ENCODE measurements at places on chromosomes 2 and 18.
A peak's percentile ranks its signal among the peaks of the same experiment; 100 is the strongest.

- DNase-seq, result no peak
Measured at GRCh38 chr2:20592106-20593071, 58.5 kb downstream of the HS1BP3 start.

GRCh38 chr2:240060977-240061591 is 7.8 kb upstream of the OR6B3 start:
- peak; percentile 34 for DNase-seq

- no peak for DNase-seq
Measured at GRCh38 chr2:185255566-185255965, 483.0 kb upstream of the FSIP2 start.

GRCh38 chr2:15892151-15892880 is 48.0 kb upstream of the MYCN start:
- no peak for DNase-seq

DNA sequence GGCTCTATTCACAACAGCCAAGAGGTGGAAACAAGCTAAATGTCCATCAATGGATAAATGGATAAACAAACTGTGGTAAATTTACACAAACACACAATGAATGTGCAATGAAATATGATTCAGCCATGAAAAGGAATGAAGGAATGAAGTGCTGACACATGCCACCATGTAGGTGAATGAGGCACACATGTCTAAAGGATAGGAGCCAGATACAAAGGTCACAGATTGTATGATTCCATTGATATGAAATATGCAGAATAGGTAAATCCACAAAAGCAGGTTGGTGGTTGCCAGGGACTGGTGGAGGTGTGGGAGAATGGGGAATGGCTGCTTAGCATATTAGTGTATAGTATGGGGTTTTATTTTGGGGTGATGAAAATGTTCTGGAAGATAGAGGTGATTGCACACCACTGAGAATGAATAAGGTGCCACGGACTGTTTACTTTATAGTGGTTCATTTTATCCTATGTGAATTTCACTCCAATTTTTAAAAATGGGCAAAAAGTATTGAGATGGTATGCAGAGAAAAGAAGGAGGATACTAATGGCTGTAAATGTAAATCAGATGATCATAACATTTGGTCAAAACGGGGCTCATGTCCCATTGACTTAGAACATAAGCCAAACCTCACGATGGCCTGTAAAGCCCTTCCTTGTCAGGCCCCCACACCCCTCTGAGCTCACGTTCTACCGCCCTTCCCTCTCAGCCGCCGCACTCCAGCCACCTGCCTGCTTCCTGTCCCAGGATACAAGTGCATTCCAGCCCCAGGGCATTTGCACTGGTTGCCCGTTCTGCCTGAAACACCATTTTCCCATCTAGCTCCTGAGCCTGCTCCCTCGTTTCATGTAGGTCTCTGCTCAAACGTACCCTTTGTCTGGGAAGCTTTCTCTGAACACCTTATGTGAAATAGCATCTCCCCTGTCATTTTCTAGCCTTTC is 165.5 kb downstream of the DDX1 start:
- no peak for DNase-seq

DNA sequence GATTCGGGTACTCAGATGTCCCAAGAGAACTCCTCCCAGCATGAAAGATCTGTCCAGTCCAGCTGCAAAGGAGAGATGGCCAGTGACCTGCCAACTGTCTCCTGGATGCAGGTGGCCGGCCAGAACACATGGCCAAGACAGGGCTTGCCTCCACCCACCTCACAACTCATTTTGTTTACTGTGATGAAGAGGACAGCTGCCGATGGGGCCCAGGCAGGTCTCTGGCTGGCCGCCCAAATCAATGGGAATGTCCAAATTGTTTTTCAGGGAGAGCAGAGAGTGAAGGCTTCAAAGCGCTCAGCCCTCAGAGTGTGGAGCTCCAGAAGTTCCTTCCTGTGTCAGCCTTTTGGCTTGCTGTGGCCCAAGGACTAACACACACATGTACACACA is 41.9 kb downstream of the FOSL2 start:
- peak; percentile 1 for DNase-seq

DNA sequence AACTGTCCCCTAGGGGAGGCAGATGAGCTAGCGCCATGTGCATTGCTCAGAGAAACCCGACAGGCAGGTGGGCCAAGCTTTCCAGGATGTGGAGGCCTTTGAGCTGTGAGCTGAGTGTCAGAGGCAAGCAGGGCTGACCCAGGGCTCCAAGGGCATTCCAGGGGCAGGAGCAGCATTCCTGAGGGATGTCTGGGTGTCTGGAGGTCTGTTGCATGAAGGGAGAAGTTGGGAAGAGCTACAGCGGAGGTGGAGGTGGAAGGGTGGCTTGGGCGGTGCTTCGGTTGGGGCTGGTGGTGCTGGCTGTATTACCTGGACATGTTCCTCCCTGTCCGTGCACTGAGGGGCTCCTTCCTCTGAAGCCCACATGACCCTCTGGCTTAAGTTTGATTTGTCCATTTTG is 102.8 kb downstream of the RNF144A start:
- DNase-seq, result no peak

DNA sequence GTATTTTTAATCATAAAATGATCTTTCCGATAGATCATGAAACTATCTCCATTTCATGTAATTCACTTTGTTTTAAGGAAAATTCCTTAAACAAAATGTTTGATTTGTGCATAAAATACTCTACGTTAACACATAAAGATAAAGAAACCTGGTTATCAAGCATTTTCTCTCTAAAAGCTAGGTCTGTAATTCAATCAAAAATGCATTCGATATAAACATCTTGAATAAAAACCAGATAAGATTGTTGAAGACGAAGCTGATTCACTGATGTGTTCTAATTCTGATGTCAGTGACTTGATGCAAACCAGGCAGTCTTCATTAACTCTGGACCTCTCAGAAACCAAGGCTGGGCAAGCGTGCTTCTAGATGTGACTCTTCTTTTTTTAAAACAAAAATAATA is 245.2 kb downstream of the CTNNA2 start:
- DNase-seq, result no peak

DNA sequence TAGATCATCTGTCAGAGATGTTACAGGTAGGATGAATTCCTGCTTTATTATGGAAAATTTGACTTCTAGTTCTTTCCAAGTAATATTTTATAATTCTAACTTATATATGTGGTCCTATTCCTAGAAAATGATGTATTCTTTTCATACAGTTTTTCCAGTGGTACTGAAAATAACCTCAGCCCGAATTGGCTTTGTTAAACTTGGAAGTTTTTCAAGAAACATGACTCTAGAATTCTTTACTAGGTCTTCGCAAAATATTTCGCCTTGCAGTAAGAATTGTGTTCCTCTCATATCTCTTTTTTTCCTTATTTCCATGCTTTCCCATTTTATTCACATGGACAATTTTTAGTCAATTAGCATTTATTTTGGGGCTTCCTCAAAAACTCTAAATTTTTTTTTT is 60.5 kb downstream of the BMPR2 start:
- DNase-seq, result no peak

GRCh38 chr18:28086670-28087552 is 90.0 kb downstream of the CDH2 start:
- DNase-seq, result no peak

- DNase-seq, result no peak
Measured at GRCh38 chr2:75098856-75099255, 100.5 kb downstream of the TACR1 start.

GRCh38 chr2:144983107-144983506 is 463.2 kb upstream of the ZEB2 start:
- no peak for DNase-seq

DNA sequence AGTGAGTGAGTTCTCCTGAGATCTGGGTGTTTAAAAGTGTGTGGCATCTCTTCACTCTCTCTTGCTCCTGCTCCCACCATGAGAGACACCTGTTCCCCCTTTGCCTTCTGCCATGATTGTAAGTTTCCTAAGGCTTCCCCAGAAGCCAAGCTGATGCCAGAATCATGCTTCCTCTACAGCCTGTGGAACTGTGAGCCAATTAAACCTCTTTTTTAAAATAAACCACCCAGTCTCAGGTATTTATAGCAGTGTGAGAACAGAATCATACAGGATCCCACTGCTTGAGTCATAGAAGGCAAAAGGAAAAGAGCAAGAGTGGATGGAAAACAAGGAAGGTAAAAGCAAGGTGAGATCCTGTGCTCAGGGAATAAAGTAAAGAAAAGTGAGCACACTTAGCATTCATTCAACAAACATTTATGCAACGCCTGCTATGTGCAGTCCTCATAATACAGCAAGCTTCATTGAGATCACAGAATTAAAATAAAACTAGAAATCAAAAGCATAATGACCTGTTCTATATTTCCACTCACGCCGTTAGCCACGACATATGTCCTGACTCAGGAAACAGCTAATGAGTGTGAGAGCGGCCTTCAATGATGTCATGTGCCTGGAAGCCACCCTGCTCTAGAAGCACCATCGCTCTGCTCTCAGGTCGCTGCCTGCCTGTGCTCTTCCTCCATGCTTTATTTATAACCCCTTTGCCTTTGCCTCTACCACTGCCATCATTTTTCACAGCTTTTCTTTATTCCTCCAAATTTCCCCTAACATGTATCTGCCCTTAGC is 11.3 kb upstream of the COPS8 start:
- DNase-seq, result no peak

DNA sequence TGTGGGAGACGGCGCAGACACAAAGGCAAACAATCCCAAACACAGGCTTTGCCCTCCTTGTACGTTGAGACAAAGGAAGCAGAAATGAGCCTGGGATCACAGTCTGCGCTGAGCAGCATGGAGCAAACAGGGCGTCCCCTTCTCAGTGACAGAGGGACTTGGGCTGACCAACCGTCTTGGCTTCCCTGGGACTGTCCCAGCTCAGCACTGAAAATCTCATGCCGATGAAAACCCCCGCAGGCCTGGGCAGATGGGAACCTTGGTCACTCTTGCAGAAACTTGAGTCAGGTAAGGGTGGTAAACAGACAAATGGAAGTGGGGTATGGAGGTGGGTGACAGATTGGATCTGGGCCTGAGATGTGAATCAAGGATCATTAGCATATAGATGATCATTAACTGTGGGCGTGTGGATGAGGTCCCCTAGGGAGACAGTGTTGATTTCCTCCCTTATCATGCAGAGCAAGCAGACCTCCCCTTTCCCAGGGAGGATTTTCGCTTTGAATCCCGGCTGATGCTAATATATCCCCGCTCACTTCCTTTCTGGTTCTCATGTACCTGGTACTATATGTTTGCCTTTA is 19.1 kb upstream of the SH3BP4 start:
- no peak for DNase-seq

- DNase-seq, result no peak
Measured at GRCh38 chr2:144320491-144320890, 199.4 kb downstream of the ZEB2 start.

- DNase-seq, result no peak
Measured at GRCh38 chr2:14901737-14902136, 269.2 kb downstream of the LRATD1 start.

DNA sequence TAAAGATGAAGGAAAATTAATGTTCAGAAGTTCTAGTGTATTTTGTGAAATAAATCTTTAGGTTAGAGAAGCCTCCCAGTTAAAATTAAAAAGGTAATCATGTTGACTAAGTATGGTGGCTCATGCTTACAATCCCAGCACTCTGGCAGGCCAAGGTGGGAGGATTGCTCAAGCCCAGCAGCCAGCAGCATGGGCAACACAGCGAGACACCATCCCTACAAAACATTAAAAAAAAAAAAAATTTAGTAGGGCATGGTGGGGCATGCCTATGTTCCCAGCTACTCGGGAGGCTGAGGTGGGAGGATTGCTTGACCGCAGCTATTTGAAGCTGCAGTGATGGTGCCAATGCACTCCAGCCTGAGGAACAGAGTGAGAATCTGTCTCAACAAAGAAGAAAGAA is 17.9 kb downstream of the XPO1 start:
- no peak for DNase-seq

GRCh38 chr2:201754717-201755415 is 25.9 kb downstream of the ALS2 start:
- no peak for DNase-seq

DNA sequence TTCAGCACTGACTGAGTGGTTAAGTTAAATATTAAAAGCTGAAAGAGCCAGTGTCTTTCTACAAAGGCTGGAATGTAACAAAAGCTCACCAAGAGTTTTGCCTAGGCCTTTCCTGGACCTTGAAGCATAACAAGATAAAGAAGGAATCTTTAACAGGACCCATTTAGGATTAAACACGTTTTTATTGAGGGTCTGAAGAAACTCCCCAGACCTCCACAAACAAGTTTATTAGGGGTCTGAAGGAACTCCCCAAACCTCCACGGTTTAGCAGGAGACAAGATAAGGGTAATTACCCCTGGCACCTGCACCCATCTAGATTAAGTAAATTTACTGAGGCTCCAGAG is 104.0 kb downstream of the ACAA2 start:
- DNase-seq, result no peak

GRCh38 chr2:158914731-158915130 is 53.7 kb upstream of the TANC1 start:
- no peak for DNase-seq

DNA sequence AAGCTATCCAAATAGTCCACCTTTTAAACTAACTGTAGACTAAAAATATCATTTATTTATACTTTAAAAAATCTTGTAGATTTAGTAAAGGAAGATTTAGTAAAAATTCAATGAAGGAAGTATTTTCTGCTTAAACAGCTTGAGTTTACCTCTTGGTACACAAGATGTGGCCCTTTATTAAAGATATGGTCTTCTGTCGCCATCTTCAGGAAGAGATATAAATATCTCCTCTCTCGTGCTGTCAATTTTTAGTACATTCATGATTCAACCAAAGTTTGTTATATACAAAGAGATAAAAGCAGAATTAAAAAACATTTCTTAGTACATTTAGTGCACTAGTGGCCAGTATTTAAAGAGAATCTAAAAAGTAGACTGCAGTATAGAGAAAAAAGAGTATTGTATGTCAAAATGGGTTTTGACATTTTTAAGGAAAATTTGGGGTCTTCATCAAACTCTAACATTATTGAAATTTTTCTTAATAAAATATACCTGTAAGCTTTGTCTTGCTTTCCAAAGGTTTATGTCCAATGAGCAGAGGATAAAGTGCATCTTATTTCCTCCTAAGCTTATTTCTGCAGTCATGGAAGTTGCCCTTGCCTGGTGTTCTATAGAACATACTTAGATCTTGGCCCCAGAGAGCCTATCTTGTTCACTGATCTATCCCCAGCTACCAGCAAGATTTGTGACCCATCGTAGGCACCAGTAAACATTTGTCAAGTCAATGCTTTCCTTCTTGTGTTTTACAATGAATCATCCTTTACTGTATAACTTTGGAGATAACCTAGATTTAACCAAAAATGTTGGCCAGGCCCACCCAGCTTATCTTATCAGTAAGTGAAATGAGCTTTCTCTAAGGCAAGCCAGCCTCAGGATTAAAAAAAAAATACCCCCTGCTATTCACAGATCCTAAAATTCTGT is 18.5 kb upstream of the EML6 start:
- peak; percentile 64 for DNase-seq

- DNase-seq, result peak; percentile 61
Measured at GRCh38 chr18:49858309-49859020, 45.1 kb upstream of the ACAA2 start.

DNA sequence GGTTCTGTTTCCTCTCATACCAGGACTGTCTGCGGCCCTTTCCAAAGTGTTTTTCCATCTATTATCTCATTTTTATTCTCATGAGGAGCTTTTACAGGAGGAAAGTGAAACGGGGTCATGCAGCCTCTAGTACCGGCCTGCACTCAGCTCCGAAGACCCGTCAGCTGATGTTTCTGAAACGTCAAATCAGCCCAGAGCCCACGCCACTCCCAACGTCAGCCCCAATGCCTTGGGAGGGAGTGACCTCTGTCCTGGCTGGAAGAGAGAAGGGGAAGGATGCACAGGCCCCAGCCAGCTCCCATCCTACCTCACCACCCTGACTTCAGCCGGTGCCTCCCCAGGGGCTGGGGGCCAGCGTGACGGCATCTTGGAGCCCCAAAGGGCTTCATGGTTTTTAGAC is 58.5 kb downstream of the ADCY3 start:
- no peak for DNase-seq

Measured in NCI-H1105 treated with DMSO at 0.1 percent for 48 hours (cell line).